SHP77 (cell line): ENCODE measurements at places on chromosomes 4 and X.

DNA sequence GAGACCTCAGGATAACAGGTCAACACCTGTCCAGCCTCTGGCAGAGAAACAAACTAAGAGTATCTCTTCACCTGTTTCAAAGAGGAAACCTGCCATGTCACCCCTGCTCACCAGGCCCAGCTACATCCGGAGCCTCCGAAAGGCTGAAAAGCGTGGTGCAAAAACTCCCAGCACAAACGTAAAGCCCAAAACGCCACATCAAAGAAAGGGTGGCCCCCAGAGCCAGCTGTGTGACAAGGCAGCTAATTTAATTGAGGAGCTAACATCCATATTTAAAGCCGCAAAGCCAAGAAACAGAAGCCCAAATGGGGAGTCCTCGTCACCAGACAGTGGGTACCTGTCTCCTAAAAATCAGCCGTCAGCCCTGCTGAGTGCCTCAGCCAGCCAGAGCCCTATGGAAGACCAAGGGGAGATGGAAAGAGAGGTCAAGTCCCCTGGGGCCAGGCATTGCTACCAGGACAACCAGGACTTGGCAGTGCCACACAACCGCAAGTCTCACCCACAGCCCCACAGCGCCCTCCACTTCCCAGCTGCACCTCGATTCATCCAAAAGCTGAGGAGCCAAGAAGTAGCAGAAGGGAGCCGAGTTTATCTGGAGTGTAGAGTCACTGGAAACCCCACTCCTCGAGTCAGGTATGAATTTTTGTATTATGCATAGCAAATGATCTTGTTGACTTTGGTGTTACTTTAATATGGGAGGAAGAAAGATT lies 15.1 kb downstream of the PALLD start:
- no peak for DNase-seq

- no peak for DNase-seq
These were observed 510.5 kb upstream of the AGA start for GRCh38 chr4:177952723-177953122.

DNA sequence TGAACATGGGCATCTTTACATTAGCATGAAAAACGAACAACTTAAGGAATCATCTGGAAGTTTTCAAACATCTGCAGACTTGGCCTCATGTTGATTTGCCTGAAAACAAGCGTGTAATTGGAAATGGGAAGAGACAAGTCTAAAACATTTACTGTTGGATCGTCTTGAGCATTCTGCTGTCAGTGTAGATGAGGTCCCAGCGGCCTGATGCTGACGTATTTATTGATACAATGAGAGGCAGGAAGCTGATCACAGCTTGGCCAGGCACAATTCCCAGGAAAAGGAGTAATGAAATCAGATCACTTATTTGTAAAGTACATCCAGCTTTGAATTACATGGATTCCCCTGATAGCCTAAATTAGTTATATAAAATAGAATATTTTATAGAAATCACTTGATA lies 210.6 kb downstream of the CLCN4 start:
- no peak for DNase-seq

DNA sequence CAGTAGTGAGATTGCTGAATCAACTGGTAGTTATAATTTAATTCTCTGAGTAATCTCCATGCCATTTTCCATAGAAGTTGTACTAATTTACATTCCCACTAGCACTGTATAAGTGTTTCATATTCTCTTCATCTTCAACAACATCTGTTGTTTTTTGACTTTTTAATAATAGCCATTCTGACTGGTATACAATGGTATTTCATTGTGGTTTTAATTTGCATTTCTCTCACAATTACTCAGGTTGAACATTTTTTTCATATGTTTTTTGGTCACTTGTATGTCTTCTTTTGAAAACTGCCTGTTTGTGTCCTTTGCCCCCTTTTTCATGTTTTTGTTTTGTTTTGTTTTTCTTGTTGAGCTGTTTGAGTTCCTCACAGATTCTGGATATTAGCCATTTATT lies 880.2 kb downstream of the RAPGEF2 start:
- DNase-seq, result no peak

DNA sequence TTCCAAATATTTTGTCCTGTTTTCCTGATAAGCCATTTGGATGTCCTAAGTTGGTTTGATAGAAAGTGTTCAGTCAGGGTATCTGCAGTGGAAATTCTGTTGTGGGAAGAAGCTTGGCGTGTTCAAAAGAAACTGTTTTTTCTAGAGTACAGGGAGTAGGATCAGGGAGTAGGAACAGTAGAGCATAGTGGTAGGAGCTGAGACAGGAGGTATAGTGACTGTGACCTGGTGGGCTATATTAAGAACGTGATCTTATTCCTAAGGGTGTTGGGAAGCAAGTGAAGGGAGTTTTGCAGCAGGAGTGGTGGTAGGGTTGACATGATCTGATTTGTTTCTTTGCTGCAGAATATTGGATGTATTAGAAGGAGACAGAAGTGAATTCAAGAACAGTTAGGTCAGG lies 348.2 kb downstream of the BMPR1B start:
- no peak for DNase-seq

GRCh38 chr4:144353292-144353691 lies 212.8 kb upstream of the GYPA start:
- DNase-seq, result no peak

- DNase-seq, result no peak
These were observed 3.1 kb downstream of the COX18 start for GRCh38 chr4:73066445-73066844.

GRCh38 chr4:14716691-14717090 lies 285.6 kb upstream of the CPEB2 start:
- DNase-seq, result no peak

GRCh38 chrX:1778817-1779216 lies 164.0 kb downstream of the ASMT start:
- no peak for DNase-seq

DNA sequence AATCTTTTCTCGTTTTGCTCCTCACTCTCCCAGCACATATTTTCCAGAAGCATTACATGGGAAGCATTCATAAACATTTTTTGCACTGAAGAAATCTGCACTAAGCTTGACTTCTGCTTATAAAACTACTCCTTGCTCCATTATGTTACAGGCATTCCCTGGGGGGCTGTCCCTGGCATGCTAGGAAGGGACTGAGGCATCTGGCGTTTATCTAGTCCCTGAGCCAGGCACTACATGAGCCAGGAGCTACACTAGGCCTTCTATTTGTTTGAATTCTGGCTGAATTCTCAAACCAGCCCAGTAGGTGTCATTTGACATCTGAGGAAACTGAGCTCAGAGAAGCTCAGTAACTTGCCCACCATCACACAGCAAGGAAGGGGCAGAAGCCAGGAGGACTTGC lies 43.3 kb downstream of the NHSL2 start:
- no peak for DNase-seq

DNA sequence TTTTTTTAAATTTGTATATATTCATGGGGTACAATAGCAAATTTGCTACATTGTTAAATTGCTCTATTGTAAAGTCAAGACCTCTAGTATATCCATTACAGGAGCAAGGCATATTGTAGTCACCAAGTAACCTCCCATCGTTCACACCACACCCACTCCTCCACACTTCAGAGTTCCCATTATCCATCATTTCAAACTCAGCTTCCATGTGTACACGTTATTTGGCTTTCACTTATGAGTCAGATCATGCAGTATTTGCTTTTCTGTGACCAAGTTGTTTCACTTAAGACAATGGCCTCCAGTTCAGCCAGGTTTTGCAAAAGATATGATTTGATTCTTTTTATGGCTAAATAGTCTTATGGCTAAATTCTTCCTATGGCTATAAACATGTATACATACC lies 2614.2 kb downstream of the PCDH7 start:
- DNase-seq, result no peak

- DNase-seq, result no peak
These were observed 11.6 kb downstream of the ARSF start for GRCh38 chrX:3052860-3053259.

GRCh38 chr4:180058691-180059215 lies 2184.4 kb upstream of the TENM3 start:
- DNase-seq, result peak; percentile 26

DNA sequence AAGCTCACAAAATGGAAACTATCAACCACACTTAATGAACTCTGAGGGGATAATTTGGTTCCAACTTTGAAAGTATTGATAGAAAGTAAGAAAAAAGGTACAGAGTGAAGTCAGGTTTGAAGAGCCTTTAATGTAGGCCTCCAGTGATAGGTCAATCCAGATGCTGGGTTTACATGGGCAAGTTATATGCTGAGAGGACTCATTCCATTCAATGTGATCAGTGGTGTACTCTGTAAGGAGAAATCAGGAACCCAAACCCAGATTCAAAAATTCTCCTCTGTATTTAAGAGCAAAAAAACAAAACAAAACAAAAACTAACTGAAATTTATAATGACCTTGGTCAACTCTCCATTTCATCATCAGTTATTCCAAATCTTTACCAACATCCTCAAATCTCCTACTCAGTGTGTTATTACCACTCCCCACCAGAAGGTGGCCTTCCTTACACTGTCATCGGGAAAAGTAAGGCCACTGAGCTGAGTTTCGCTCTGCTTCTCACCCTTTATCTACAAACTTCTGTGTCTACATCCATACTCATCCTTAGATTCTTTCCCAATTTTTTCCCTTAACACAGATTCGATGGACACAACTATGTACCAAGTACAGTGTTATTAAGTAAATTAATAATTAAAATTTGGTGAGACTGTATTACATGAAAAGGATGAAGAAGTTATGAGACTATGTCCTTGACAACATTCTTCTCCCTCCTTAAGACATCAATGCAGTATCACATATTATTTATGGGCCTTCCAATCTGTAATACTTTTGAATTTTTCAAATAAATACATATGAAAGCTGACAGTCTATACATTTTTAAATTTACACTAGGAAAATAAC lies 88.3 kb downstream of the ZAR1 start:
- peak; percentile 4 for DNase-seq

DNA sequence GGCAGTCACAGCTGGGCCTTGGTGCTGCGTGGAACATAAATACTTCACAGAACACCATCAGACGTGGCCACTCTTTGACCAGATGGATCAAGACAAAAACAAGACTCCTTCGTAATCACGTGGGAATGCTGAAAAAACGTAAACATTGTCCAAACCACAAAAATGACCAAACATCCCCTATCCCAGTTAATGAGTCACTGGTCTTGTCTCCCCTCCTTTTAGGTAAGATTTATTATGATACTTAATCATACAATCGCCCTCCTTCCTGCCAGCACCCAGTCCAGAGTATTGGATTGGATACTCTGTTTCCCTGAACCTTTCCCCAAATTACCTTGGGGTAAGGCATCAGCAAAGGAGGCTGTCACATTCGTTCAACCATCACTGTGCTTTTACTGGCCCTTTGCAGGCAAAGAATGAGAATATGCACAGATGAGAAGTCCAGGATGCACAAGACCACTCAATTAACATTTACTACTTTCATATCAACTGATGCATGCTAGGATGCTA lies 601 bp upstream of the TCEANC start:
- no peak for DNase-seq

DNA sequence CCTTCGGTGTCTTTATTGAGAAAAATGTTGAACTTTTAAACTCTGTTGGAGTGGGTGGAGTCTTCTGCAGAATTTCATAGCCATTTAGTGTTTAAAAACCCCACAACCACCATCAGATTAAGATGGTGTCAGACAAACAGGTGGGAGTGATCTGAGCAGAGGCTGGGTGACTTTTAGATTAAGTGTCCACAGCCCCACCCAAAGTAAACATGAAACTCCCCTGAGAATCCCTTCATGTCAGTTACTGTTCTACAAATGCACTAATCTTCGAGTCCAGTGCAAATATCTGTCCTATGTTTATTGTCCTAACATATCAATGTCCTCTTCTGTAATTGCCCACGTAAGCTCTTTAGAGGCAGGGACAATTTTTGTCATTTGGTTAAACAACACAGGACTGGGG lies 175.6 kb upstream of the RBPJ start:
- no peak for DNase-seq

- no peak for DNase-seq
These were observed 28.0 kb downstream of the ING2 start for GRCh38 chr4:183532821-183533220.

- peak; percentile 63 for DNase-seq
These were observed at the start of gene TRAM1L1 for GRCh38 chr4:117084866-117085701. Gene TRAM1L1 (minus strand): TSS chr4:117085576. CDS start chr4:117085393, 183 bp downstream.
